ENCODE measurements at places on chromosomes 2 and 18.

DNA sequence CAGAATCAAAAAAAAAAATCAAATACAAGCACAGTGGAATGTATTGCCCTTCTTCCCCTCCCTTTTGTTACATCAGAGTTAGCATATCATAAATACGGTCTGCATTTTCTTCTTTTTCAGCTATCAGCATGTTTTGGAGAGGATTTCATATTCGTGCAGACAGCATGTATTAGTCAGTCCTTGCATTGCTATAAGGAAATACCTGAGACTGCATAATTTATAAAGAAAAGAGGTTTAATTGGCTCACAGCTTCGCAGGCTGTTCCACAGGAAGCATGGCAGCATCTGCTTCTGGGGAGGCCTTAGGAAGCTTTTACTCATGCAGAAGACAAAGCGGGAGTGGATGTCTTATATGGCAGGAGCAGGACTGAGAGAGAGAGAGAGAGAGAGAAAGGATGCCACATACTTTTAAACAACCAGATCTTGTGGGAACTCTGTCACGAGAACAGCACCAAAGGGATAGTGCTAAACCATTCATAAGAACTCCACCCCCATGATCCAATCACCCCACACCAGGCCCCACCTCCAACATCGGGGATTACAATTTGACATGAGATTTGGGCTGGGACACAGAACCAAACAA lies 8.9 kb downstream of the IL1B start:
- DNase-seq: no peak

DNA sequence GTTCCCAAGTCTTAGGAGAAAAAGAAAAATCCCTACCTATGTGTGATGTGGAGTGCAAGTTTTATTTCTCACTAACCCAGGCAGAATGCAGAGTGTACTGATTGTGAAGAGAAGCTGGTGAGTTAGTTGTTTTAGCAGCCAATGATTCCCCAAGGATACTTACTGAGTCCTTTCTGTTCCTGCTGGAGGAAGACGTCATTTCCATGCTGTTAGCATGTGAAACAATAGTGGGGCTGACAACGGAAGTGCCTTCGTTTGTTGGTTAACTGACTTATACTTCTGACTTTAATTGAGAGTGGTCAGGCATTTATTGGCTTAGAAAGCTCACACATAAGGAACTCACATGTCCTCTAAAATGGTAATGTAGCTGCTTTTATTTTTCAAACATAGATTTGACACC lies 180.6 kb downstream of the MC4R start:
- DNase-seq: no peak

- DNase-seq: peak; percentile 30
These were observed 66.5 kb downstream of the DTNB start for GRCh38 chr2:25606892-25607291.

- DNase-seq: no peak
These were observed 32.0 kb upstream of the HAAO start for GRCh38 chr2:42824454-42824807.

DNA sequence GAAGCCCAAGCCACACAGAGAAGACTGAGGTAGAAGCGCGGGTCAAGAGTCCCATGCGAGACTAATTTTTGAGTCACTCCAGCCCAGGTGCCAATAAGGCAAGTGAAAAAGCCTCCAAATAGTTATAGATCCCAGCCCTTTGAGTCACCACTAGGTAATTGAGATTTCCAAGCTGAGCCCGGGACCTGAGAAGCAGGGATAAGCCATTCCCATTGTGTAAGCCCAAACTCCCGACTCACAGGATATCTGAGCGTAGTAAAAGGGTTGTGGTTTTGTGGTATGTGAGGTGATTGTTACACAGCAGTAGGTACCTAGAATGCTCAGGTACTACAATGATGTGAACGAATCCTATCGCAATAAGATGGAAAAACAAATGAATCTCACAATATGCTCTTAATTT lies 560.7 kb downstream of the DSC3 start:
- DNase-seq: no peak

- no peak for DNase-seq
These were observed 489.1 kb upstream of the MEX3C start for GRCh38 chr18:51686590-51686989.

GRCh38 chr2:222364285-222364895 lies 60.0 kb upstream of the SGPP2 start:
- no peak for DNase-seq

DNA sequence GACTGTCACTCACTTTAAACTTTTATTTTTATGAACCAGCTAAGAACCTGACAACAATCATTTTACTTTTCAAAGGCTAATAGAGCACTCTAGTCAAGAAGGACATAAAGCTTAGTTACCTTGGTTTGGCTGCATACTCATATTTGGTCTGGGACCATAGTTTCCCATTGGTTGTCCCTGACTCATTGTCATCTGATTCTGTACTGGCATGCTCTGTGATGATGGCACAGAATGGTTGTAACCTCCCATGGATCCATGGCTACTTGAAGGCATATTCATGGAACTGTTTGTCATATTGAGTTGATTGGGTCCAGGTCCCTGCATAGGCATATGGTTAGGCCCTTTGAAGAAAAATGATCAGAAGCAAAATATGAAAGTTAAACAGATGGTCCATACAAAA lies 37.9 kb downstream of the SS18 start:
- DNase-seq: peak; percentile 5

DNA sequence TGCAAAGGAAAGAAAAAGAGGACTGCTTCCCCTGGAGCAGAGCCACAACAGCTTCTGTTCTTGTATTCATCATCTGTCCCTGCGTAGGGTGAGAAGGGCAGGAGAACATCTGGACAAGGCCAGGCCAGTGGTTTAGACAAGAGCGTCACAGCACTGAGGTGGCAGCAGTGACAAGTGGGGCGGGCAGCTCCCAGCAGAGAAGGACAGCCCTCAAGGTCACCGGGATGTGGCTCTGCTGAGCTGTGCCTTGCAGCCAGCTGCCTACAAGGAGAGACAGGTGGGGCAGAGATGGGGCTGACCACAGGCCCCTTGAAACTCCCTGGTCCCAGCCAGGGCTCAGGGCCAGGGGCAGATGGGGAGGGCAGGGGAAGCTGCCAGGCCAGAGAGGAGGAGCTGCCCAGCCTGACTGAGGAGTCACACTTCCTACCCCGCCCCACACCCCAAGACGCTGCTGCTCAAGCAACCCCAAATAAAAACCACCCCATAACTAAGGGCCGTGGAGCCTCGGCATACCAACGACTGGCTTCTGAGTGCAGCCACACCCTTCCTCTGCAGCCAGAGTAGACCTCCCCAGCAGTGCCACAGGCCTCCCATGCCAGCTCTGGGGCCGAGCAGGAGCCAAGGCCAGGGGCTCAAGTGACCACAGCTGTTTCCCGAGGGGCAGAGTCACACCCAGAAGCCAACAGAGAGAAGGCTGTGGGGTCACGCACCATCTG lies 5.4 kb downstream of the RAB11FIP5 start:
- DNase-seq: no peak

DNA sequence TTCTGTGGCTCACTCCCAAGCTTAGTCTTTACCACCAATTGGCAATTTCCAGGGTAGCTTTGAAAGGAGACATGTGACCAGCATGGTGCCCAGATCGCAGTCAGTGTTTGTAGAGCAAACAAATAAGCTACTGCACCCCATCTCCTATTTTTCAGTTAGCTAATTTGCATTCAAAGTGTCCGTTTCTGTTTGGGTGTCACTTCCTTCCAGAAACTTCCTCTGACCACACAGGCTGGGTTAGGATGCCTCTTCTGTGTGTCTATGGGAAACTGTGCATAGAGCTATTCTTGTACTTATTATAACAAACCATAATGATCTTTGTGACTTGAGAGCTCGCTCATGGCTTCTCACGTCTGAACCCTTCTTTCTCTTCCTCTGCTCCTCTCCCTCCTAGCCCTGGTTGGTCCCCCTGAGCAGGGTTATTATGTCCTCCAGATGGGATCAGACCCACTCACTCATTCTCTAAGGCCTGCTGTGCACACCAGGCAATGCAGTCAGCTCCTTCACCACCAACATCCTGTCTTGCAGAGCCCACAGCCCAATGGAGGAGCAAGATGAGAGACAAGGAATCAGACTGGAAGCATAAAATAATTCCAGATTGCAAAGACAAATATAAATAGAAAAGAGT lies 101.2 kb upstream of the ALK start:
- no peak for DNase-seq

- DNase-seq: no peak
These were observed 192.6 kb upstream of the HDAC4 start for GRCh38 chr2:239593455-239593854.

GRCh38 chr18:25061395-25061794 lies 290.6 kb downstream of the ZNF521 start:
- DNase-seq: no peak

DNA sequence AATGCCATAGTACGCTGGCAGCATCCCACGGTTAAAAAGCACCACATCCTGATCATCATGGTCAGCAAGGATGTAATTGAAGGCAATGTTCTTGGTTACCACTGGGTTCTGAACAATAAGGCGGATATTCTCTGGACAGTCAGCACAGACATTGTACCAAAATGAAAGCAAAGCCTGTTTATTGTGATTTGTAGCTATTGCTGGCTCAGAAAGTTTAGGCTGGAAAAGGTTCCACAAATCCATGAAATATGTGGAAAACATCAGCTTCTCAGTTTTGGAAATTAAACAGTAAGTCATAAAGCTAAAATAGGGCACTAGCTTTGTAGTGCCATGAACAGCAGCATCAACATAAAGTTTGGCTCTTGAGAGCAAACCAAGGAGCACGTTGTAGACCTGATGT lies 52.2 kb downstream of the C2orf74 start:
- DNase-seq: no peak

DNA sequence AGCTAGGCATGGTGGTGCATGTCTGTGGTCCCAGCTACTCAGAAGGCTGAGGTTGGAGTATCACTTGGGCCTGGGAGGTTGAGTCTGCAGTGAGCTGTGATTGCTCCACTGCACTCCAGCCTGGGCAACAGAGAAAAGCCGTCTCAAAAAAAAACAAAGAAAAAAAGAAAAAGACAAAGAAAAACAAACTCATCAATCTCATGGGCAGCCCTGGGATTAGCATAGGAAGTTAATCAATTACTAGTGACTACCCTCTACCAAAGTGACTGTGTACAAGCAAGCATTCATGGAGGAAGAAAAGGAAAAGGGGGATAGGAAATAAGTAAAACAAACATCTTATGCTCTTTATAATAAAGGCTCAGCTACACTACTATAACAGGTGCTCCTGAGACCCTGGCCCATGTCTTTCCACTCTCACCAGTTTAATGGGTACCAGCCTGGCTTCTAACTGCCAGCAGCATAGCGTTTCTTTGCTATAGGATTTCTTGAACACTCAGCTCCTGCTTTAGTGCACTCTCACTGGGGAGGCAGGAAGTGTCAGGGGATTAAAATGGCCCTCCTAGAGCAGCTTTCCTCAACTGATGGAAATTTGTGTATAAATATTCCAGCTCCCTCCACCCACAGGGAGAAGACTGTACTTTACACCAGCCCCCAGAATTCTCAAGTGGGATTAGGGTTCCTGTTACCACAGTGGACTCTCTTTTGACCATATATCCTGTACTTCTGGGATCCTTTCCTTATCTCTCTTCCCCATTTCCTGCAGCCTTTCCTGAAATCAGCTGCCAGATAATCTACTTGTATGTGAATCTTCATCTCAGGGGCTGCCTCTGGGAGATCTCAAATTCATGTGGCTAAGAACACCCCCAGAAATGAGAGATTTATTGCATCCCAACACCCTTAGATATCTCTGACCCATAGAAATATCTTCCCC lies 91.3 kb upstream of the GLS start:
- DNase-seq: peak; percentile 50

GRCh38 chr2:33589444-33589843 lies 9.7 kb downstream of the FAM98A start:
- DNase-seq: no peak

- no peak for DNase-seq
These were observed 261.3 kb downstream of the ALPK2 start for GRCh38 chr18:58367425-58368140.
